ENCODE measurements at places on chromosomes 1 and 21. TPM values are rescaled to one million over a fixed set of nuclear protein-coding genes. Genes with fewer than 3 reads are reported as not detected.

The OR2L3 gene
- total RNA-seq: not detected

The RHOC gene
- 296 TPM for total RNA-seq

The SHC1 gene
- total RNA-seq: 219 TPM

The PROK1 gene
- not detected for total RNA-seq

The KHDC4 gene
- total RNA-seq: 53.7 TPM

The GPX7 gene
- total RNA-seq: 36.1 TPM

DNA sequence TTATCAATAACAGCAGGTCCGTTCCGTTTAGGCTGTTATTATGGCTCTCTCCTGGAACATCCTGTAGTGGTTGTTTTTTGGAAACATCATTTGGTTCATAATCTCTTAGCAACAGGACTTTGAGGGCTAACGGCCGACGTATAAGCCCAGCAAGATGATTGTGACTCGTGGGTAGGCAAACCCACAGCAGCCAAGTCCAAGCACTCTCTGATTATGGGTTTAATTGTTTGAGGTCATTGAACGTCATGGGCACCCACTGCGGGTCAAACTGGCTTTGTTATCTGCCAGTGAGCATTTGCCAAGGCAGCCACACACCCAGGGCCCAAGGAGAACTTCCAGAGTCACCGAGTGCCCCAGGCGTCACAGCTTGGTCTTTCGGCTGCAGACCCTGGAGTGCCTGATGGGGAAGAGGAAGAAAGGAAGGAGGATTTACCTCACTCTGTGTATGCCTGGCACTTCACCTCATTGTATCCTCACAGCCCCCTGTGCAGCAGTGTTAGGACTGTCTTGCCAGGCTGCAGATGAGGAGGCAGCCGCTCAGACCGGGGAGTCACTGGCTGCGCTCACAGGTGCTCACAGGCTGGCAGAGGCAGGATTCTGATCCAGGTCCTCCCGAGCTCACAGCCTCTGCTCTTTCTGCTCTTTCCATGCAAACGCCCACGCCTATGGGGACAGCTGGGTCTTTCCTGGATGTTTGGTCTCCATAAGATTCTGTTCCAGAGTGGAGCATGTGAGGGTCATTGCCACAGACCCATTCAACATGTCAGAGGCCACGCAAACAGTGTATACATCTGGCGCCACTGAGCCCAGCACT lies 30.8 kb upstream of the EPS8L3 start:
- no peak overlapping the region for H3K4me3 ChIP-seq
- no peak overlapping the region for H3K27ac ChIP-seq
- no peaks in the 10 kb centered on the region for H3K27me3 ChIP-seq
- DNase-seq: peak; percentile 79

GRCh38 chr1:236534151-236534651 lies 10.4 kb downstream of the LGALS8 start:
- H3K4me1 ChIP-seq: peaks cover 5% of the 10 kb centered on the region
- H3K27ac ChIP-seq: no peak overlapping the region
- H3K4me3 ChIP-seq: no peak overlapping the region

- H3K4me1 ChIP-seq: peaks cover 10% of the 10 kb centered on the region
- H3K4me3 ChIP-seq: no peak overlapping the region
- H3K36me3 ChIP-seq: peaks cover 21% of the 10 kb centered on the region
Observed at GRCh38 chr1:246641394-246641793, 75.1 kb downstream of the CNST start.

DNA sequence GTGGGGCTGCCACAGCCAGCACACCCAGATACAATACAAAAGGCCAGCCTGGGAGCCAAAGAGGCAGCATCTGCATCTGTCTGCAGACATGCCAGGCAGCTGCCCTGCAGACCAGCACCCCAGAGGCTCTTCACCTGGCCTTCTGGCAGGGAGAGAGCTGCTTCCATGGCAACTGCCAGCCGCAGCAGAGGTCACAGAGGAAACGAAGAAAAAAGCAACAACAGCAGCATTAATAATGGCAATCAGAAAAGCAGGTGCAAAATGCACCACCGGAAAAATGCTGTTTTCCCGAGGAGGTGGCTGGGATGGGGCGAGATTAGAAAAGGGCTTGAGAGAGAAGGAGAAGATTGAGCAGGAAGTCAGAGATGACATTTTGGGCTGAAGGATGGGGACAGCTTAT lies 309.5 kb downstream of the PCP4 start:
- H3K27ac ChIP-seq: no peak overlapping the region
- H3K36me3 ChIP-seq: no peaks in the 10 kb centered on the region
- H3K4me1 ChIP-seq: no peaks in the 10 kb centered on the region
- no peaks in the 10 kb centered on the region for H3K27me3 ChIP-seq
- no peak overlapping the region for H3K4me3 ChIP-seq

- no peaks in the 10 kb centered on the region for H3K27me3 ChIP-seq
- peaks cover 23% of the 10 kb centered on the region for H3K36me3 ChIP-seq
- H3K4me3 ChIP-seq: no peak overlapping the region
- H3K27ac ChIP-seq: no peak overlapping the region
Observed at GRCh38 chr1:97812076-97812475, 108.8 kb downstream of the DPYD start.

DNA sequence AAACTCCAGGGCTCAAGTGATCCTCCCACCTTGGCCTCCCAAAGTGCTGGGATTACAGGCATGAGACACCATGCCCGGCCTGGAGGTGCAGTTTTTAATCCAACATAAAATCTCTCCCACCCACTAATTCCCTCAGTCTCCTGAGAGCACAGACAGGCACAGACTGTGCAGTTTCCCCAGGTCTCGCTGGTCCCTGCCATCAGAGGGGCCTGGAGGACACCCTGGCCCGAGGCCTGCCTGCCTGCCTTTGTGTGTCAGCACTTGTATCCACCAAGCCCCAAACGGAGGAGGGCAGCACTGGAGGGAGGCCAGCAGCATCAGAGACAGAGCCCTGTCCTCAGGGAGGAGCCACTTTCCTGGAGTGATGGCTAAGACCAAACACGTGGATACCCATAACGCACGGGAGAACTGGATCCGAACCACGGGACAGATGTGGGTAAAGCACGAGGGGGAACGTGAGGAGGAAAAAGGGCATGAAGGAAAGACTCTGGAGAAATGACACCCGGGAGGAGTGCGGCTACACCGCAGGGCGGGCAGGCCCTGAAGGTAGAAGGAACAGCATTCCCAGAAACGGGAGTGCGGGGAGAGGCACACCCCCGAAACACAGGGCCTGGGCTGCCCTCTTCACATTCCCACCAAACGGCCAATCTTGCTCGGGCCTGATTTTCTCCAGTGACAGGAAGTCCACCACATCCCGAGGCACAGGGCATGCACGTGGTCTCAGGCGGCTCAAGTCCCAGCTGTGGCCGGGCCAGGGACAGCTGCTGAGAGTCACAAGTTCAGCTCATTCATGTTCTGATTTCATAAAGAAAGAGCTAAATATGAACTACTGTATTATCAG lies 29.7 kb downstream of the NPHP4 start:
- no peak overlapping the region for H3K27ac ChIP-seq
- H3K27me3 ChIP-seq: no peaks in the 10 kb centered on the region
- no peak overlapping the region for H3K4me3 ChIP-seq
- no peaks in the 10 kb centered on the region for H3K4me1 ChIP-seq
- peaks cover 12% of the 10 kb centered on the region for H3K36me3 ChIP-seq

GRCh38 chr1:31715087-31715872 lies 11.5 kb upstream of the COL16A1 start:
- peaks cover 4% of the 10 kb centered on the region for H3K27me3 ChIP-seq
- H3K4me3 ChIP-seq: peak overlapping the region; percentile 50
- H3K27ac ChIP-seq: peak overlapping the region; percentile 87
- peak; percentile 89 for DNase-seq
- H3K4me1 ChIP-seq: peaks cover 49% of the 10 kb centered on the region
- H3K36me3 ChIP-seq: no peaks in the 10 kb centered on the region

DNA sequence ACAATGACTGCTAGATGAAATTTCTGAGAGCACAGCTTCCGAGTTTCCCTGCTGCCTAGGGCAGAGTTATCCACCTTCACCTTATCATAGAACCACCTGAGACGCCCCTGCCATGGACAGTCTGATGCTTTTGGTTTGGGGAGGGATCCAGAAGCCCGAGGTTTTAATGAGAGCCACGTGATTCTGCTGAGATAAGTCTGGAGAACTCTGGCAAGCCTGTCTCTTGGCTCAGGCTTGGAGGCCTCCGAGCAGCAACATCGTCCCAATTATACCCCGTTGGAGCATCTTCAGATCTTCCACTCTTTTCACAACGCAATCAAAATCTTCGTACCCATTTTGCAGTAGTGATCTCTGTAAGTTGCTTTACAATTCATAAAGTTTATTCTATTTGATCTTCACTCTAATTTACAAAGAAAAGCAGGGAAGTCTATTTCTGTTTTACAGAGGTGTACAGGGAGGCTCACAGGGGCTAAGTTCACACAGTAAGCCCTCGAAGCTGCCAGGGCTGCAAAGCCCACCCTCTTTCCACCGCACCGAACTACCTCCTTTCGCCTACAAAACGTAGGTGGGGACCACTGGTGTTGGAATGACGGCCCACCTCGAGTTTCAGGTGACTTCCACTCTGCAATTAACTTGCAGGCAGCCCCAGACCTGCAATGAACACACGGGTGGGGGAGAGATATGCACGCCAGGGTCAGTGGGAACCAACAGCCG lies 513 bp upstream of the HHAT start:
- H3K4me1 ChIP-seq: peaks cover 17% of the 10 kb centered on the region
- peaks cover 6% of the 10 kb centered on the region for H3K36me3 ChIP-seq
- H3K27ac ChIP-seq: peak overlapping the region; percentile 69
- H3K4me3 ChIP-seq: peak overlapping the region; percentile 95
- no peak for DNase-seq
- no peaks in the 10 kb centered on the region for H3K27me3 ChIP-seq

DNA sequence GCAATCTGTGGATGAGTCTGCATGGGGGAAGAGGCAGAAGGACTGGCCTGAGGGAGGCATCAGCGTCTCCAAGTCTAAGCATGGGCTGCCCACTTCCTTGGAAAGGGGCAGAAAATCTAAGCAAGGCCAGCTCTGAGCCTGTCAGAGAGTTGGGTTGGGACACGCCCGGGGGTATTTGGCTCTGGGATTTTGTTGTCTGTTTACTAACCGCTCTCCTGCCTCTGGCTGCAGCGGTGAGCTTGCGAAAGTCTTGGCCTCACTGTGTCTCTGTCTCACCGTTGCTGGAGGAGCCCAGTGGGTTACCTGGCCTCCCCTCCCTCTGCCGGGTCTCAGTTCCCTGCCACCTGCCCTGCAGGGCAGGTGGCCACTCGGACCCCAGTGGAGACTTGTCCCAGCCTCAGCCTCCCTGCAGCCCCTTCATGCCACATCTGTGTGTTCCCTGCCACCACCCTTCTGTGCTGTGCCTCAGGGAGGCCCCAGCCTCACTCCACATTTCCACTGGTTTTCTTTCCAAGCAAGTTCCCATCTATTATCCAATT lies 33.7 kb downstream of the EDN2 start:
- DNase-seq: no peak
- no peak overlapping the region for H3K4me3 ChIP-seq
- no peaks in the 10 kb centered on the region for H3K27me3 ChIP-seq
- peaks cover 66% of the 10 kb centered on the region for H3K4me1 ChIP-seq
- no peaks in the 10 kb centered on the region for H3K36me3 ChIP-seq

DNA sequence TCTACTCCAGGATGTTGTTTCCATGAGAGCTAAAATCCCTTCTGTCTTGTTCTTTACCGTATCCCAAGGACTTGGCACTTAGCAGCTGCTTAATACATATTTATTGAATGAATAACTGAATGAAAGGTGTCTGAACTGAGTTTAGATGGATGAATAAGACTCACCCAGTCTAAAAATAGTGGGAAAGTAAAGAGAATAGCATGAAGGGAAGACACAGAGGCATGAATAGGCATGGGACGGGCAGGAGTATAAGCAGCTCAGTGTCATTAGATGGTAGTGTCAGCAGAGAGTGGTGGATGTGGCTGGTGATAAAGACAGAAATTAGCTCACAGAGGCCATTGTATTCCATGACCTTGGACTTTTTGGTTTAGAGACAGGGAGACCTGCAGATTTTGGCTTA lies 9.2 kb downstream of the IL12RB2 start:
- H3K36me3 ChIP-seq: no peaks in the 10 kb centered on the region
- no peak for DNase-seq
- H3K27me3 ChIP-seq: peaks cover 36% of the 10 kb centered on the region
- H3K4me1 ChIP-seq: peaks cover 2% of the 10 kb centered on the region

GRCh38 chr1:117017062-117017461 lies 15.5 kb downstream of the CD101 start:
- peaks cover under 1% of the 10 kb centered on the region for H3K4me1 ChIP-seq
- H3K27me3 ChIP-seq: no peaks in the 10 kb centered on the region
- H3K36me3 ChIP-seq: no peaks in the 10 kb centered on the region
- H3K27ac ChIP-seq: no peak overlapping the region
- H3K4me3 ChIP-seq: no peak overlapping the region

GRCh38 chr1:98027103-98027705 lies 106.4 kb upstream of the DPYD start:
- peak overlapping the region; percentile 49 for H3K4me3 ChIP-seq
- peak overlapping the region; percentile 76 for H3K27ac ChIP-seq
- DNase-seq: no peak
- peaks cover 51% of the 10 kb centered on the region for H3K4me1 ChIP-seq
- H3K27me3 ChIP-seq: no peaks in the 10 kb centered on the region

DNA sequence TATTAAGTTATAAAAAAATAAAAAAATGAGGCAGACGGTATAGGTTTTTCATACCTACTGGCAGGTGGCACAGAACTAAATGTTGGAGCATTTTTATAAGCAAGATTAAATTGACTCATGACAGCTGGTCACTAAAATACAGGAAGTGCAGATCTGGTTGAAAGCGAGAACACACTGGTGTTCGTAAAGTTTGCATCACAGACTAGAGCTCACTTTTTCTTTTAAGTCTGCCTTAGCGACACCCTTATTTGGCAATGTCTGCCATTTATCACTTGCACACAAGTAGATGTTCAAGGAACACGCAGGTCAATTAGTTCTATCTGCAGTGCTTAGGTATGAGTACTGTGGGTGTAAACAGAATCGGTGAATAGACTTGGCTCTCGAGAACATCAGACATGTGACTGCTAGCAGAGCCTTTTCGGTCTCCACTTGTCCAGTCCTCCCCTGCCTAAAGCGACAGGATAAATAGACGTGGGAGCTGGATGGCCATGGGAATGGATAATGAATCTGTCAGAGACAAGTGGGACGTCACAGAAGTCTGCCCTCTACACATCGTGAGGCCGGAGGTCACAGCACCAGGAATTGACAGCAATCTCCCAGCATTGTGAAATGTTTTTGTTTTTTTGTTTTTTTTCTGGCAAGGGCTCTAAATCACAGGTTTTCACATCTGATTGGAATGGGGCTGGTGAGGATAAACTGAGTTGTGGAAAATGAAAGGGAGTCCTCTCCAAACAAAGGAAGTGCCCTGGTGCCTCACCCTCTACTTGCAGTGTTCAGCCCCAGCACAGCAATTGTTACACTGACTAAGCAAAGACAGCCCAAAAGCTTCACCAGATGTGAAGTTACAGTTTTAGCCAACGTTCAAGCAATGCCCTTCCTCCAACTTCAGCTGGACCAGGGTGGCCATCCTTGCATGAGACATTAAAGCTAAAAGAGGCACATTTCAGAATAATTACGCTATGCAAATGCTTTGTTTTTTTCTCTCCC lies 248.9 kb downstream of the NTNG1 start:
- H3K4me1 ChIP-seq: no peaks in the 10 kb centered on the region
- H3K4me3 ChIP-seq: no peak overlapping the region
- DNase-seq: no peak

DNA sequence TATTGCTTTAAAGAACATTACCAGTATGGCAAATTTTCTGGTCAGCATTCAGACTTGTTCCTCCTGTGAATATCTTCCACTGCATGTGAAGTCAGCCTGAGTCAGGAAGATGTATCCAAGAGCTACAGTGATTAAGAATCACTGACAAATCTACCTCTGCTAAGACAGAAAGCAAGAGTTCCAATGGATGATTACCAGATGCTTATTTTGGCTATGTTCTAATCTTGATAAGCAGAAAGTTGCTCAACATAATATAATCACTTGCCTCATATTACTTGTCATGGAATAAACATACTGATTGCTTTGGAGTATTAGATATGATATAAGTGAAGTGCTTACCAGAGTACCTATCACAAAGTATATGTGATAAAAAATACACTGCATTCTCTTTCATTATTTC lies 738.1 kb downstream of the ADGRL2 start:
- no peaks in the 10 kb centered on the region for H3K4me1 ChIP-seq
- H3K27me3 ChIP-seq: no peaks in the 10 kb centered on the region
- no peak overlapping the region for H3K27ac ChIP-seq
- H3K4me3 ChIP-seq: no peak overlapping the region
- DNase-seq: no peak

Data from osteocyte (in vitro differentiated cells).